ENCODE measurements at places on chromosomes 5 and 9. TPM values are rescaled to one million over a fixed set of nuclear protein-coding genes. Genes with fewer than 3 reads are reported as not detected.

ATP6V0E1 gene
- 327 TPM for total RNA-seq

PCDHGB4 gene
- total RNA-seq = 13.6 TPM

GABBR2 gene
- 2.2 TPM for total RNA-seq

SHROOM1 gene
- total RNA-seq = 5.0 TPM

PCDHGA9 gene
- 0.73 TPM for total RNA-seq

TMEM245 gene
- 52.2 TPM for total RNA-seq

DNA sequence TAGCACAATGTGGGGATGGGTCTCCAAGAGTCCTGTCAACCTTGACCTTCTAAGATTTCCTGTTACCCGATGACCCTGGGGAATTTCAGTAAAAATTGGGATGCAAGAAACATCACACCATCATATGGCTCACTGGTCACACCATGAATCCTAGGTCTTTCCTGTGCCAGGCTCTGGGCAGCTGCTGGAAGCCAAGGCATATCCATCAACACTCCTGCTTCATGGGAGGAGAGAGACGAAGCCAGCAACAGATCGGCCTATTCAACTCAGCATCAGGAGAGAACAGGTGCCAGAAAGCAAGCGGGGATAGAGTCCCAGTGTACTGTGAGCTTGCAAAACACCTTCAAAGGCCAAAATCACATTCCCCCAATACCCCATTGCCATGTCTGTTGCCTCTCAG is 6.5 kb upstream of the NEK6 start:
- DNase-seq = no peak

GRCh38 chr5:115460472-115460871 is 84.1 kb downstream of the FEM1C start:
- DNase-seq = peak; percentile 91

DNA sequence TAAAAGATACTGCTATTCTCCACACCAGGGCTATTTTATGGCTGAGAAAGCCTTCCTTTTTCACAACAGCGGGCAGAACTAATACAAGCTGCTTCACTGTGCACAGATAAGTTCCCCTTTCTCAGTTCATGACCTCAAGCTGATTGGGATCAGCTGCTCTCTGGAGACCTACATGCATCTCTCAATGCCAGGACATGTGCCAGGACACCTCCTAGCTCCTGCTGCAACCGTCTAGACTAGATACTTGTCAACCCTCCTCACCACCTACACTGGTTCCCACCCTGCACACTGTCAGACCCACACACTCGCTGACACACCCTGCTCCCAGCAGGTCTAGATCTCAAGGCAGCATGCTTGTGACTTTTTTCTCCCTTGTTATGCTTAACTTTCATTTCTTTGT is 39.8 kb downstream of the STARD4 start:
- DNase-seq = no peak

DNA sequence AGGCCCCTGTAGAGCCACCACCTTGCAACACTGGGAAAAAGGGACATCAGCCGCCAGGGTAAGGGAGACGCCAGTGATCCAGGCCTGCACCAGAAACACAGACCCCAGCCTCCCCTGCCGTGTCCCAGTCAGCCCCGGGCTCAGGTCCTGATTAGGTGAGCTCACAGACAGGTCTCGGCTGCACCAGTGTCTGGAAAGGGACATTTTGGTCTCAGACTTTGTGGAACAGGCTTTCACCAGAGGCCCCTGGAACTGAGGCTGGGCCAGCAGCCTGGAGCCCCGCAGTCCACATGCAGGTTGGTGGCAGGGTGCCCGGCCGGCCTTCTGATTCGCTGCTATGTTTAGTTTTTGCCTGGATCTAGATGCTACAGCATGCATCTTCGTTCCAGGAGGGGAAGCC is 369.0 kb upstream of the IRX4 start:
- no peak for DNase-seq

- DNase-seq = peak; percentile 76
These were observed 364.4 kb downstream of the GADD45G start for GRCh38 chr9:89969156-89969675.

GRCh38 chr5:128869970-128870369 is 95.3 kb upstream of the SLC27A6 start:
- no peak for DNase-seq

- peak; percentile 12 for DNase-seq
These were observed 572.5 kb upstream of the ARRDC3 start for GRCh38 chr5:91955610-91956009.

DNA sequence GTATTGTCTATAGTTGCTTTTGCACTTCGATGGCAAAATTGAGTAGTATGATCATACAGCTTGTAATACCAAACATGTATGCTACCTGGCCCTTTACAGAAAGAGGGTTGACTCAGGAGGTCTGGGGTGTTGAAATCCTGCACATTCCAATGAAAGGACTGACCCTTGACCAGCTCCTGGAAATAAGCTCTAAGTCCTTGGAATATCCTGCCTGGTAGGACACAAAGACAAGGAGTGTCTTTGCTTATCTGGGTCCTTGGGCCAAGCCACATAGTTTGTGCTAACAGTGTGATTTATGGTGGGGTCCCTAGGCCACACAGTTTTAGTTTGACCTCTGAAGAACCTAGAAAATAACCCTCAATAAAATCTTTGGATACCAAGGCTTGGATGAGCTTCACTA is 89.3 kb upstream of the FTMT start:
- no peak for DNase-seq

- DNase-seq = peak; percentile 15
These were observed 133.2 kb downstream of the MTX3 start for GRCh38 chr5:79857714-79858409.

GRCh38 chr9:112866662-112867274 is 23.9 kb downstream of the SLC46A2 start:
- DNase-seq = no peak

GRCh38 chr9:105157171-105157583 is 87.3 kb upstream of the SLC44A1 start:
- DNase-seq = peak; percentile 56

DNA sequence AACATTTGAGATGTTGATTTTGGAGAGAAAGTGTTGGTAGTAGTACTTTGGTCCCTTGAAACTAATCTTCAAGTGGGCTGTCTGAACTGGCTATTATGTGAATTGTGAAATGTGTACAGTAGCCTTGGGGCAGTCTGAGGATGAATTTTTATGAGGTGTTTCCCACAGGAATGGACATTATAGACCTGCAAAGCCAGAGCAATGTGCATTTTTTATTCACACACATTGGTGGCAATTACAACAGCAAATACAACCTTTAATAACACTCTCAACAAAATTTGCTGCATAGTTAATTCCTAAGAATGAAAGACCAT is 147.0 kb downstream of the PAM start:
- no peak for DNase-seq

- DNase-seq = no peak
These were observed 183.1 kb downstream of the C9orf50 start for GRCh38 chr9:129437626-129438323.

GRCh38 chr5:151691706-151692105 is 5.0 kb upstream of the SPARC start:
- no peak for DNase-seq

DNA sequence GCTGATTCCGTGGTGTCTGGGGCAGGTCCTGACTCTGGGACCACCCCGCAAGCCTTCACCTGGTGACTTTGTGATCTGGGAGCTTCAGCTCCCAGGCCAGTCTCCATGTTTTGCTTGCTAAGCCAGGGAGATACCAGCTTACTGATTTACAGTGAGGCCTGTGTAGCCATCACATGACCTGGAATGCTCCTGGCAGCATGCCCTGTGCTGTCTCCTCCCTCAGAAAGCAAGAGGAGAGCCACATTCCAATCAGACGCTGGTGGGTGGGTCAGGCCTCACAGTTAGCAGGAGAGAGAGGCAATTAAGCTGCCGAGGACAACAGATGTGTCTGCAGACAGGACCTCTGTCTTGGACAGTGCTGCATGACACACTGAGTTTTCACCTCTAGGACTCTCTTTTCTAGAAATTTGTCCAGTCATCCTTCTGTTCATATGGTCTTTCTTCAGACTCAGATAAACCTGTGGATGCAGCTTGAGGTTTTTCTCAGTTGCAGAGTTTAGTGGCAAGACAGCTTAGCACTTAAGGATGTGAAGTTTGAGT is 24.4 kb upstream of the GRPEL2 start:
- DNase-seq = peak; percentile 91

Data from astrocyte (in vitro differentiated cells and primary cell).